ENCODE measurements at places on chromosomes 11 and 22.

DNA sequence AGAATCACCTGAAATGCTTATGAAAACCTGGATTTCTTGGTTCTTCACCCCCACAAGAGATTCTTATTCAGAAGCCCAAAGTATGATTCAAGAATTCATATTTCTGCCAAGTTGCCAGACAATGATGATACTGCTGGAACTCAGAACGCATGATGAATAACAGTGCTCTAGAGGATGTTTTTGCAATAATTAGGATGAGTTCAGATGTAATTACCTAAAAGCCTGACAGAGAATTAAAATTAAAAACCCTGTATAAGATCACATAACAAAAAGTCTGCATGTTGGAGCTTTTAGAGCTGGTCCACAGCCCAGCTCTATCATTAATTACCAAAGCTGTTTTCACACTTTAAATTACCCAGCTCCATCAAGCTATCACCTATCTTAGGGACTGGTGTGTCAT lies 211.8 kb downstream of the LUZP2 start:
- no peak for DNase-seq

- DNase-seq, result no peak
These were observed 717 bp downstream of the MRGPRE start for GRCh38 chr11:3231550-3231850.

GRCh38 chr11:125314276-125315078 lies 149.9 kb downstream of the PKNOX2 start:
- no peak for DNase-seq

DNA sequence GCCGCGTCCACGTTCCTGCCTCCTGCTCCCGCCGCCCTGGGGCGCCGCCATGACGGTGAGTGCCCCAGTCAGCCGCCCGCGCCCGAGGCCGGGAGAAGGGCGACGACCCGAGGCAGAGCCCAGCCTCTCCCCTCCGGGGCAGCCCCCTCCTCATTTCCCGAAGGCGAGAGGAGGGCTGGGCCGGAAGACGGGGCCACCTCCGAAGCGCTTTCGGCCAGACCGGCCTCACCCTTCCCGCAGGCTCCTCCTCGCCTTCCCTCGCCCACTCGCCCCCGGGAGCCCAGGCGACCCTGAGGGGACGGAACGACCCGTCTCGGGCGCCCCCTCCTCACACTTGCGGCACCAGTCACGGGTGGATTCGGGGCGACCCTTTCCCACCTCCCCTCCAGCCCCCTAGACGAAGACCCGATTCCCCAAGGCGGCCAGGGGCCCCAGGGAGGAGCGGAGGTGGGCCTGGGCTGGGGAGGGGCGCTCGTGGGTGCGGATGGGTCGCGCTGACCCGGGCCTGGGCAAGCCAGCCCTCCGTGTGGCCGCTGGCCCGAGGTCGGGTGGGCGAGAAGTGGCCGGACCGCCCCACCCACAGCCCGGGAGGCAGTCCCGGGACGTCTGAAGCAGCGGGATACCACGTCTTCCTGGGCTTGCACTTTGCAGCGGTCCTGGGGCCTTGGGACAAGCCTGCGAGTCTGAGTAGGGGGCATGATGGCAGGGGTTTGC lies 49.7 kb downstream of the TRIOBP start:
- no peak for DNase-seq

GRCh38 chr11:70799386-70799785 lies 401.1 kb downstream of the CTTN start:
- no peak for DNase-seq

DNA sequence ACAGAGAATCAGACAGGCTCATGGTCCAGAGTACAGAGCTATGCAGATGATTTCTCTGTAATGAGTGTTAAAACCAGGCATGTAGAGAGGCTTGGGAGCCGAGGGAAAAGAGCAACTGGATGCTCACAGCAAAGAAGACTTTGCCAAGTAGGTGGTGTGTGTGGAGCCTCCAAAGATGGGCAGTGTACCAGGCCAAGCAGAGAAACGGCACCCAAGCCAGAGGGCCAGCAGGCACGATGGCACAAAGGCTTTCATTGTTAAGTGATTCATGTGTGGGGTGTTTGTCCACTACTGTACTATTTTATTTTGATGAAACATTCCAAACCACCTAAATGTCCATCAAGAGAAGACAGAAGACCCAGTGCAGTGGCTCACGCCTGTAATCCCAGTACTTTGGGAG lies 11.1 kb downstream of the RANGAP1 start:
- DNase-seq, result no peak

GRCh38 chr11:43408277-43408676 lies 49.6 kb downstream of the TTC17 start:
- DNase-seq, result no peak

- no peak for DNase-seq
These were observed 80.6 kb upstream of the RTL6 start for GRCh38 chr22:44578516-44579230.

All from cortex of kidney (tissue), 1 donor.